ENCODE measurements at places on chromosomes 1 and 21.

DNA sequence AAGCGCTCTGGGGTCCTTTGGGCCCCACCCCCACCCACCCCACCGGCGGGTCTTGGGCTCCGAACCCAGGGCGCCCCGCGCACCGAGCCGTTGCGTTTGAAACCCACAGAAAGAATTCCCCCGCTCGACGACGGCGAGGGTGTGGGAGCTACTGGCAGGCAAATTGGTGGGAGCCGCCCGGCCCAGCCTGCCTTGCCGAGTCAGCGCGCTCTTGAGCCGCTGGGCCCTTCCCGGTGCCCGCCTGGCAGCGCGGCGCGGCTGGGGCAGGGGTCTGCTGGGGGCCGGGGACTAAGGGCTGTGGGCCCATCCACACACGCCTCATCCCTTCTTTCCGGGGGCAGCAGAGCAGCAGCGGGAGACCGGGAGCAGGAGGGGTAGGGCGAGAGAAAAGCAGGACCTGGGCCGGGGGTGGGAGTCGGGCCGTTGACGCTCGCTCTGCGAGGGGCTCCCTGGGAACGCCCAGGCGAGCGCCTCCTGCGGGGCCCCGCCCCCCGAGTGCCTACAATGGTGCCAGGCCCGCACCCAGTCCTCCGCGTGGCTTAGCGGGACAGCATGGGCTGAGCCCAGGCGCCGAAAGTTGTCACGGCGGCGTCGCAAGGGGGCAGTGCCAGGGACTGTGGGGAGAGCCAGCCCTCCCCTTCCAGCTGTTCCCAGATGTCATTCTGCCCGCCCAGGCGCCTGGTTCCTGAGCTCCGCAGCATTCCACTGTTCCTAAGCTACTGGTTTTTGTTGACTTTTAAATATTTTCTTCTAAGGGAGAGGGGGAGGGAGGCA lies at the start of gene C1orf94:
Gene C1orf94, plus strand, starts transcription at position 78 of the 774 bp plus-strand sequence. CDS start 883 bp downstream, outside the sequence.
- DNase-seq = no peak

DNA sequence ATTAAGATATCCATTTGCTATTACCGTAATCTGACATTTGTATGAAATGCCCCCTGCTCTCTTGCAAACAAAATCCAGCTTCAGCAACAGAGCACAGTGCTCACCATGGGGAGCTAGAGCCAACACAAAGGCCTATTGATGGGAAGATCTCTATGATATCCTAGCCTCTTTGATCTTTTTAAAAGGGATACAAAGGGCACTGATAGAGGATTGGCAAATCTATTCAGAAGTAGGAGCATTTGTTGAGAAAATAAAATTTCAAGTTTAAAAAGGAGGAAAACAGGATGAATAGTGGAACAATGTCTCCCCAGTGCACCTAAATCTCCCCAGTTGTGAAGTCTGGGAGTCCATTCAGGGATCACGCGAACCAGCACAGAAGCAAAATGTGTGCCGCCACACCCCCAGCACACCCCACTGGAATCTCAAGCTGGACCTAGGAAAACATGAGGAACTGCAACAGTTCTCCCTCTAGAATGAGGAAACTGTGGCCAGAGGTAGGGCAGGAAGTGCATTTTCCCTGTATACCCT lies 32.2 kb downstream of the MRAP start:
- peak; percentile 13 for DNase-seq

DNA sequence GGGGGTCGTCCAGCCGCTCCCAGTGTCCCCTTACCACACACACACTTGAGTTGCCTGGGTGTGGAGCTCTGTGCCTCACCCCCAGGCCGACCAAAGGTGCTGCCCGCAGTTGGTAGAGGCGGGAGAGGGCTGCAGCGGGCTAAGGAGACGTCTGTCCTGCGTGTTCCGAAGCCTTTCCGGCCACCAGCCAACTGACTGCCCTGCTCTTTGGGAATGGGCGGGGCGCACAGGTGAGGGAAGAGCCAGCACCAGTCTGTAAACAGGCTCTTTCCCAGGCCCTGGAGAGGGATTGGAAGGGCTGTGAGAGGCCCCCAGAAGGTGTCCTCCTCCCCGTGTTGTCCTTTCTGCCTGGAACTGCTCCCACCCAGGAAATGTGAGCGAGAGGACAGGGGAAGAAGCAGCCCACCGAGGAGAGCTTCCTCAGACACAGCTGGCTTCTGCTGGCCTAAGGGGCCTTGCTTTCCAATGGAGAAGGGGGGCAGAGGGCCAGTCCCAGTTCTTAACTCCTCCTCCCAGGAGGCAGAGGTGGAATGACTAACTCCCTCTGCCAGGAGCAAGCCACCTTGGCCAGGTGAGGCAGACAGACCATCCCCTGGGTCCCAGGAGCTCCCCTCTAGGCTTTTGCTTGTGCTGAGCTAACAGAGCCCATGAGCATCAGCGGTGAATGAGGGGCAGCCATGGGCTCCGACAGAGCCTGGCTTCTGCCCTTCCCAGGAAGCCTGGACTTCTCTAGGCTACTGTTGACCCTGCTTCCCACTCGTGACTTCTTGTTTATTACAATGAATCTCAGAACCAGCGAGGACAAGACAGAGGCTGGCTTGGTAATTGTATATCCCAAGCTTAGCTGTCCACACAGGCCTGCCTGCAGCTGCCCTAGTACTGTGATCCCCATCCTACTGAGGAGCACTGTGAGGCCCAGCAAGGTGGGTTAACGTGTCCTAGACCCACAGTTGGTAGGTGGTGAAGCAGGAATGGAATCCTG lies 158.1 kb upstream of the COA6 start:
- DNase-seq = no peak

GRCh38 chr1:40153073-40153770 lies 8.0 kb upstream of the RLF start:
- no peak for DNase-seq

All from posterior vena cava (tissue), 2 donors.